ENCODE measurements at places on chromosomes 1 and 21.

GRCh38 chr1:61797045-61797755 is 54.9 kb downstream of the PATJ start:
- DNase-seq, result no peak

- no peak for DNase-seq
These were observed 28.5 kb upstream of the PRELP start for GRCh38 chr1:203447151-203447550.

- DNase-seq, result peak; percentile 37
These were observed 146.2 kb upstream of the KRTAP19-8 start for GRCh38 chr21:31184459-31184858.

- DNase-seq, result no peak
These were observed 59.0 kb upstream of the CD1D start for GRCh38 chr1:158121604-158122254.

GRCh38 chr1:228333739-228334115 is 72.9 kb downstream of the TRIM11 start:
- no peak for DNase-seq

DNA sequence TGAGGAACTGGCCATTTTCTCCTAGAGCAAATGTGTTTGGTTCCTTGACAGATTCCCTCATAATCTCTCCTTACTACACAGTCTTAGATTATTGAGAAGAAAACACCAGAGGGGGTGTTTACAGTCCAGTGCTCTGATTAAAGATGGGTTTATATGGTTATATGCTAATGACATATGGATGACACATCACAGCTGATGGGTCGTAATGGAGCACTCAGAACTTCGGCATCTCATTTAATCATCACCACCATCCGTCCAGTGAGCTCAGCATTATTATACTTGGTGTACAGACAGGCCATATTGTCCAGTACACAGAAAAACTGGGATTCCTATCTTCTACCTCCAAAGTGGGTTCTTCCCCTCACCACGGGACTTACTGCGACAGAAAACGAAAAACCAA is 22.3 kb upstream of the NR5A2 start:
- DNase-seq, result no peak

DNA sequence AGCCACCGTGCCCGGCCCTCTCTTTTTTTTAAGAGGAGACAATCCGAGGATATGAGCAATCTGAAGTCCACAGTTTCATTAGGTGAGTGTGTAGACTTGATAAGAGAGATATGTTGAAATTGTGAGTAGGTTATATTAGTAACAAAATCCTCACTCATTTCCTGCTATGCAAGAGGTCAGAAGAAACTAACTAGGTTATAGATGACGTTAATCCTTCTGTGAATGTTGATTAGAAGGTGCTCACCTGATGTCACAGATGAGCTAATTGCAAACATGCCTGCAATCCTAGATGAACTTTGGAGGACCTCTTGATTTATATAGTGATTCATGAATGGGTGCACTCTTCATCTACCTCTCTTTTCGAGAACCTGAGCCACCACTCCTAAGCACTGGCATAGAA is 29.3 kb downstream of the NTMT2 start:
- DNase-seq, result no peak

GRCh38 chr1:34002810-34003209 is 138.9 kb downstream of the HMGB4 start:
- DNase-seq, result no peak

GRCh38 chr1:19368964-19369363 is 56.8 kb downstream of the SLC66A1 start:
- no peak for DNase-seq

- no peak for DNase-seq
These were observed 44.7 kb upstream of the DISC1 start for GRCh38 chr1:231581859-231582258.

GRCh38 chr1:14440731-14441130 is 157.8 kb upstream of the KAZN start:
- DNase-seq, result no peak

GRCh38 chr1:206890125-206891060 is 6.8 kb upstream of the IL24 start:
- DNase-seq, result no peak

- no peak for DNase-seq
These were observed 15.9 kb downstream of the SLC1A7 start for GRCh38 chr1:53126495-53126894.

DNA sequence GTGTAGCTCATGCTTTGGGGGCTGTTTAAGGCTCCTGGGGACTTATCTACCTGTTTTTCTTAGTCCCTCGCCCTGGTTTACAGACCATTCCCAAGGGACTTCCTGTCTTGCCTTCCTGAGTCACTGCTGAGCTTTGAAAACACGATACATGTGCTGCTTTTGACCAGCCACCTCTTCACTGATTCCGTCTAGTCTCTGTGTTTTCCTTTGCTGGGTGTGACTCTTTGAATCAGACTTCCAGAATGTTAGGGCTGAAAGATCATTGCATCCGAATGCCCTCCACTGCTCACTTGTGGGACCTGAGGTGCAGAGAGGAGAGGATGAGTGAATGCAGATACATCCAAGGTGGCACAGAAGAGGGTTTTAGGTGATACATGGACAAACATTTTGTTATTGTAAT is 35.4 kb upstream of the CITED4 start:
- no peak for DNase-seq

GRCh38 chr21:18608226-18608625 is 204.6 kb upstream of the TMPRSS15 start:
- DNase-seq, result no peak

GRCh38 chr1:169523904-169524303 is 38.2 kb upstream of the SLC19A2 start:
- no peak for DNase-seq

DNA sequence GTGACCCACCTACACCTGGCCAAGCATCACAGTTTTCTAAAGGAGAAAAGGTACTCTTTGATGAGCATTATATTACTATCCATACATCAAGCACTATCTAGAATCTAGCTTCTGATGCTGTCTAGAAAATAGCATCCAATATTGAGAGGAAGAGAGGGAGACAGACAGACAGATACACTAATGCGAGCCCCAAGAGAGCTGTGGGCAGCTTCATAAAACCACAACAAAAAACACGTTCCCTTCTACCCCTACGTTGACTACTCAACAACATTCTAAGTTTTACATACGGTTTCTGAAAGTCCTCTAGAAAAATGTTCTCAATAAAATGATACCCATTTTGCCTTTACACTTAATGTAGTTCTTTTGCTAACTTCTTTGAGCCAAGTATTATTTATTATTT is 221.8 kb downstream of the SLC45A1 start:
- no peak for DNase-seq

GRCh38 chr1:186768906-186769305 is 59.8 kb upstream of the PLA2G4A start:
- DNase-seq, result no peak

DNA sequence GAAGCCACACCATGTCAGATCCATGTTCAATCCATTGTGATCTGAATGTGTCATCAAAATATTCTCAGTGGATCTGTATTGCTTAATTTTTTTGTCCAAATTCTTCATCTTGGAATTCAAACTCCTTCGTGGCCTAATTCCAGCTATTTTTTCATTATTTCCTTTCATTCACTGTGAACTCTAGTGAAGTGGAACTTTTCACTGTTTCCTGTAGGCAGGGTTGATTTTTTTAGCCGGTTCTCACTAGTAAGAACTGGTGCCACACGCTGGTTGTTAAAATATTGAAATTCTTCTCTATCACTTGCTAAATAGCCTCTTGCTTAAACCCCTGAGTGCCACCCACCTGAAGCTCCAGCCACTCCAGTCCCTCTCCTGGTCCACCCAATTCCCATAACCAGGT is 7.6 kb upstream of the S100A11 start:
- DNase-seq, result no peak

GRCh38 chr1:183262628-183263200 is 76.7 kb downstream of the LAMC2 start:
- no peak for DNase-seq

GRCh38 chr1:200861937-200862647 is 10.7 kb upstream of the GPR25 start:
- no peak for DNase-seq

- no peak for DNase-seq
These were observed 47.3 kb upstream of the CCDC190 start for GRCh38 chr1:162908236-162908635.

Measured in stimulated activated CD8-positive, alpha-beta memory T cell treated with anti-CD3 and anti-CD28 coated beads, Interleukin-12 subunit alpha, Interleukin-12 subunit beta, amount 100 ng/mL, for 4 hours (primary cell).